ENCODE measurements at places on chromosomes 11 and 22.
A peak's percentile ranks its signal among the peaks of the same experiment; 100 is the strongest.

GRCh38 chr11:85619499-85619898 is 7.6 kb downstream of the DLG2 start:
- no peak for DNase-seq

DNA sequence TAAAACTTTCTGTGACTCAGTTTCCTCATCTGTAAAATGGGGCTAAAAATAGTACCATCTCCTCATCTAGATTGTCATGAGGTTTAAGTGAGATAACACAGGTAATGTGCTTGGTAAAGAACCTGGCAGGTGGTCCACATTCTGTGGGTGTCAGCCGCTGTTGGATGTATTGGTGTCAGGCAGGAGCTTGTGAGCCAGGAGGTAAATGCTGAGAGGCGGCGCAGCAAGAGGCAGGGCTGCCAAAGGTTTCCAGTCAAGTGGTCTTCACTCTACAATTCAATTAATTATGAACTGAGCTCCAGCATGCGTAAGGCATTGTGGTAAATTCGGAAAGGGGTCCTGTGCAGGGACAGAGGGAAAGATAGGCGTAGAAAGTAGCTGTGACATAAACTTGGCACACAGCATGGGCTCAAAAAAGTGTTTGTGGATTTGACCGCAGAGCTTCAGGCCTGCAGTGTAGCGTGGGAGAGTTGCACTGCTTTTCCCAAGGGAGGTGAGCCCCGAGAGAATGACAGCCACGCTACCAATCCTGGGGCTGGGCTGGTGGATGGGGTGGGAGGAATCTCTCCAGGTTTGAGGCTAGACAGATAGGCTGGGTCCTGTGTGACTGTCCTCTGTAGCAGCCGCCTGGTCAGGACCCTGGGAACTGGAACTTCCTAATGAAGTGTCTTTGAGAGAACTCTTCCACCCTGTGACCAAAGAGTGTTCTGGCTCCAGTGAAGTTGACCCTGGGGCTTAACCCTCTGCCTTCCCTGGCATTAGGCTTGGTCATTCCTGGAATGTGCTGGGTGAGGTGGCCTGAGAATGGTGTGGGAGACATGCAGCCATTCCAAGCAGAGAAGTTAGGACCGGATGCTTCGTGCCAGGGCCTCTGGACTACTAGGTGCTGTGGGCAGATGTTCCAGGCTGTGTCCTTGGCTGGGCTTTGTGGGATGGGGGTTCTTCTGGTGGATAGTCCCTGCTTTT is 122.4 kb downstream of the FEZ1 start:
- DNase-seq: no peak

GRCh38 chr22:41940832-41941765 is 5.9 kb downstream of the CENPM start:
- peak; percentile 58 for DNase-seq

DNA sequence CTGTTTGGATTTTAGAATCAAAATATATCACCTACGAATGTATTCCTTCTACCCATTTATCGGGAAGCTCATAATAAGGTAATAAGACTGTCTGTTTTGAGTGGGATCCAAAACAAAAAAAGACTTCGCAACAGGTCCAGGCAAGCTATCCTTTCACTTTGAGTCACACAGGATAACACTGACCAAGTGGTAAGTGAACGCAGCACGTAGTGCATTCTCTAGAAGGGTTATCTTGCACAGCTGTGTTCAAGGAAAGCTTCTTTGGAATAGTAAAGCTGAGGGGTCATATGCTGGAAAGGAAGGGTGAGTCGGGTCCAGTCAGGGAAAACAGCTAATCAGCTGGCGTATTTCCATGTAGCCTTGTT is 22.3 kb upstream of the NRGN start:
- no peak for DNase-seq

GRCh38 chr22:30582051-30582450 is 7.6 kb upstream of the GAL3ST1 start:
- DNase-seq: no peak

- no peak for DNase-seq
Observed at GRCh38 chr22:47042116-47042825, 279.8 kb downstream of the TBC1D22A start.

- no peak for DNase-seq
Observed at GRCh38 chr11:134578807-134579723, 167.0 kb upstream of the B3GAT1 start.

- no peak for DNase-seq
Observed at GRCh38 chr11:96508861-96509260, 119.0 kb downstream of the JRKL start.

GRCh38 chr11:121291896-121292494 is 576 bp upstream of the SC5D start:
- no peak for DNase-seq

DNA sequence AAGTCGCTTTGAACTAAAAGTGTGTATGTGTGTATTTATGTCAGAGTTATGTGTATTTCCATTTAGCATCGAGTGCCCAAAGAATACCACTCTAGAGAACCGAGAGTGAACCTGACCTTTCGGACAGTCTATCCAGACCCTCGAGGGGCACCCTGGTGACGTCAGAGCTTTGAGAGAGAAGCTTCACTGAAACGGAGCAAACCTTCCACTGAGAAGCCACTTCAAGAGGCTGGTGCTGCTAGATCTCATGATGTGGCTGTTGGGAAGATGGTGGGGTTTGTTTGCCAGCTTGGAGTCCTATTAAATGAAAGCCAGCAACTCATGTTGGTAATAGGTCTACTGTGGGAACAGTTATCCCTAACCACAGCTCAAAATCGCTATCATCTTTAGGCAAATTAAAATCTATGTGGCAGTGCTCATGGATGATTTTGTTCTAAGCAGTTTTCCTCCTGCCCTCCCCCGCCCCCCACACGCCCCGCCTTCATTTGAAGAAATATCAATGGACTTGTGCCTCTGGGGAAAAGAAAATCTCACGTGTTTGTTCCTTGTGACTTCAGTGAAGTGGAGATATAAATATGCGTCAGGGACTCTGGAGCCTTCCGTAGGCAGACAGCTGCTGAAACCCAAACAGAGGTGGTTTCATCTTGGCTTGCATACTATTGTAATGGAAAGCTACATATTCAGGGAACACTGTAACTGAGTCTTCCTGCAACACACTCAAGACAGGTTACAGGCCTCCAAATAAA is 22.4 kb upstream of the C11orf96 start:
- DNase-seq: no peak

DNA sequence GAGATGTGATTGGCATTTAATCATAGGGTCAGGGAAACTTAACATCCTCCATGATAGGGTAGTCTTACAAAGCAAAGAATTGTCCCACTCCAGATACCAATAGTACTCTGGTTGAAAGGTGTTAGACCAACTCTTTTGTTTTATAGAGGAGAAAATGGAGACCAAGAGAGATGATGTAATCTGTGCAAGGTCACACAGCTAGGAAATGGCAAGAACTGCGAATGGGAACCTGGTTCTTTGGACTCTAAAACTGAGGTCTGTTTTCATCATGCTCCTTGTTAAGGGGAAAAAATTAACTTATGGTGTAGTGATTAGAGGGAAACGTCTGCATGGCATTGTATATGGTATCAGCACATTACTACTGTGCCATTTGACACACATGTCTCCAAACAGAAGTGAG is 171.1 kb downstream of the COMMD9 start:
- no peak for DNase-seq

DNA sequence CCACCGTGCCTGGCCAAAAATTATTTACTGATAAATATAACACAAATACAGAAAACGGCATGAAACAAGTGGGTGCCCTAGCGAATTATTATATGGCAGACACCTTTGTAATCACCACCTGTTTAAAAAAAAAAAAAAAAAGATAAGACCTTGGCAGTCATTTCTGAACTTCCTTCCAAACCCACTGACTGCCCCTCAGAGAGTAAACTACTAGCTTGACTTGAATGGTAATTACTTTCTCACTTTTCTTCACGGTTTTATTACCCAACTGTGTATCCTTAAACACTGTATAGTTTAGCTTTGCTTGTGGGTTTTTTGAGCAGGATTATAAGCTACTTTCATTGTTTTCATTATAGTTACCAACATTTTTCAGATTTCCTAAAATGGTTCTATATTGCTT is 23.7 kb downstream of the SFI1 start:
- DNase-seq: no peak
